ENCODE measurements at places on chromosomes 11 and 22.

DNA sequence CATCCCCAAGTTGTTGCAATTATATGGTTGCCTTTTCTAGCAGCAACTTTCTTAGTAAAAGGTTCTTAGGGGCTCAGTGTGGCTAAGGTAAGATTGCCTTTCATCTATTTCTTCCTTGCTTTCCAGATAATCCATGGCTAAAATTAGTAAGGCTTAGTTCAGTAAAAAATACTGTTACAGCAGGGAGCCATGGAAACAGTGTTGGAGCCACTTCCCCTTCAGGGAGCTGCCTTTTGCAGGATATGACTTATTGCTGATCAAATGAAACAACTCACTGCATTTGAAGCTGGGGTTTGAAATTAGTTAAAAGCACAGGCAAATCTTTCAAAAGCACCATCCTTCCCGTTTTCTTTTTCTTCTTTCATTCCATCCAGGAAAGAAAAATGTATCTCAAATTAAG is 184.3 kb downstream of the C11orf87 start:
- DNase-seq, result no peak

DNA sequence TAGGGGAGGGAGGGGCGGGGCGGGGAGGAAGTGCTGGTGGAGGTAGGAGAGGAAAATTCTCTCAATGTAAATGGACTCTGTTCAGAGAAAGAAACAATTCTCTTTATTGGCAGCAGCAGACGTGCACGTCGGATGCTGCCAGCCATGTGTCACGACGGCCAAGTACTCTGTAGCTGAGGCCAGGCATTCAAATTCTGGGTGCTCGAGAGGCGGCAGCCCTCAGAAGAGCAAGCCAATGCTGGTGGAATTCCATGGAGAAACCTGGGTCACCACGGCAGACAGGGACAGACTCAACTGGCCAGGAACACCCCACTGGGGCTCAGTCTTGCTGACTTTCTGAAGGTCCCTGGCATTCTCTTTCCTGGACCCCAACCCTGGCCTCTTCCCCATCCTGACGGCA is 90.8 kb downstream of the ABTB2 start:
- no peak for DNase-seq

DNA sequence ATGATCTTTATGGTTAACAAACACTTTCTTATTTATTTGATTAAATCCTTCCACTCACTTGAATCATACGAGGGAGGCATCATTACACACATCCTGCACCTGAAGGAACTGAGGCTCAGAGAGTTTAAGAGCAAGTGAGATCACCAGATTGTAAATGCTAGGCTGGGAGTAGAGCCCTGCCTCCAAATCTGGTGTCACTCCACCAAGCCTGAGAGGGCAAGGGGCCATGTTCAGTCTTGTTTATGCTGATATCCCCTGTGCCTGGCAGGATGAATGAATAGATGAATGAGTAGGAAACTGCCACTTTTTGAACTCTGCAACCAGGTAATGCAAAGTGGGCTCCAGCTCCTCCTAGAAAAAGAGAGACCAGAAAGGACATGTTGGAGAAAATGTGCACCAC is 59.1 kb downstream of the RASSF10 start:
- no peak for DNase-seq

DNA sequence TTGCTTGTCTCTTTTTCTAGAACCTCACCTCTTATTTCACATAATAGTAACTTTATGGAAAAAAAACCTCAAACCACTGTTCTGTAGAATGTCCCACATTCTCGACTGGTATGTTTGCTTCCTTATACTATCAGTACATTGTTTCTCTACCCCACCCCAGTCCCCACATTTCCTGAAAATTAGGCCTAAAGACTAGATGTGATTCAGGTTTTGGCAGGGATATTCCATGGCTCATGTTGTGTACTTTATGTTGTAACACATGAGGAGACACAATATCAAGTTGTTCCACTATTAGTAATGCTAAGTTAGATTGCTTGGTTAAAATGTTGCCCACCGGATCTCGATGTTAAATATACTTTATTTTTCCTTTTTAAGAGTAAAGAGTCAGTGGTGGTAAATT is 34.7 kb downstream of the DDIAS start:
- DNase-seq, result no peak

- DNase-seq, result no peak
Measured at GRCh38 chr11:88544656-88545280, 207.2 kb upstream of the CTSC start.

DNA sequence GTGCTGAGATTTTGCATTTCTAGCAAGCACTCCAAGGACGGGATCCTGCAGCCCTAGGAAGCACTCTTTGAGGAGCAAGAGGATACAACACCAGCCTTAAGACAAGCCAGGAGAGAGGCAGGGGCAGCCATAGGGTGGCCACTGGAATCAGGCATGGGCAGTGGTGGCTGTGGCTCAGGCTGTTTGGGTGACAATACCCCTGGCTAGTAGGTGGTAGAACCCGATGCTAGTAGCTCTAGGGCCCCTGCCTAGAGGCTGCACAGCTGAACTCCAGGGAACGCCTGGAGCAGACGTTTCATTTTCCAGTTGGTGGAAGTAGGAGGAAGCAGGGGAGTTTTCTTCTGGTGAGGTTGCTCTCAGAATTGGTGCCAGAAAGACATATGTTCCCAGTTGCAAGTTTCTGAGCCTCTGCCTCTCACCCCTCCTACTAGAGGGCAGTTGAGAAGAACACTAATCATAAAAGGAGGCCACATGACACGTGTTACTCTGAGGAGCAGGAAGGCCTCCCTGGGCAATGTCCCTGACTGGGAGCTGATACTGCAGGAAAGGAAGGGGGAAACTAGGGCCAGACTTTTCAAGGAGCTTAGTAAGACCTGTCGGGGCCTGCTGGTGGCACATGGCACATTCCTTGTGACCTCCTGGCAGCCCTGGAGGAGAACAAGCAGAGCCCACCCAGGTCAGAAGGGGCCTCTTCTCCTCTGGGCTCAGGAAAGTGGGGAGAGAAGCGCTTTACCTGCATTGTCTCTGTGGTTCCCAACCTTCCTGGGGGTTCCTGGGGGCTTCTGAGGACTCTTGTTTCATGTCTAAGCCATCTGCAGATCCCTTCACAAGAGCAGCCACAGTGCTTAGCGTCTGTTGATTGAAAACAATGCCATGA is 56.6 kb upstream of the DRD2 start:
- peak; percentile 13 for DNase-seq

DNA sequence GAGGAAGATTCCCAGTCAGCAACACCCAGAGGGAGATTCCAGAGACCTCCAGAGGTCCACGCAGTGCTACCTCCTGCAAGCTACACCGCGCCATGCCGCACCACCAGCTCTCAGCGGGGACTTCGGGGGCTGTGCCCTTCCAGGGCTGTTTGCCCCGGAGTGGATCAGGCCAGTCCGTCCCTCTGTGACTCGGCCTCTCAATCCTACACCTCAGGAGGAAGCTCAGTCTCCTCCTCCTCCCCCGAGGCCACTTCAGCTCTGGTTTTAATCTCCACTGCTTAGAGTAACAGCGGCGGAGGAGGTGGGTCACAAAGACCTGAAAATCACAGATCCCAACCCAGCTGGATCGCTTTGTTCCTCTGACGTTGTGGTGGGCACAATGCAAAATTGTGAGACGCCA is 68.6 kb downstream of the PHF21B start:
- DNase-seq, result no peak

- DNase-seq, result peak; percentile 49
Measured at GRCh38 chr11:85821636-85822035, 10.7 kb upstream of the SYTL2 start.

GRCh38 chr11:103887001-103887658 is 149.3 kb upstream of the DDI1 start:
- DNase-seq, result no peak

DNA sequence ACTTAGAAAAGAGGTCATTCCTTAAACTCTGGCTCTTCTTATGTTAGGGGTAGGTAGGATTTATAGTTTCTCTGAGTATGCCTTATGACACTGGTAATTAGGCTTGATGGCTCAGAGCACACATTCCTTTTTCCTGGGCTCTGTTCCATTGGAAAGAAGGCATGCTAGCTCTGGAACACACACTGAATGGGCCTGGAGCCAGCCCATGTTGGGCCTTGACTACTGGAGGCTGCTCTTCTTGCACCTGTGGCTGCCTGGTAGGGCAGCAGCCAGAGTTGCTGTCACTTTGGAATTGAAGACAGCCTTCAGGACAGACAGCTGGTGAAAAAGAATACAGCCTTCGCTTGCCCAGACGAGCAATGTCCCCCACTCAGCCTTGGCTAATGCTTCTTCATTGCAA is 18.2 kb downstream of the MCAM start:
- no peak for DNase-seq

- no peak for DNase-seq
Measured at GRCh38 chr22:30435674-30436126, 10.1 kb downstream of the MTFP1 start.

- no peak for DNase-seq
Measured at GRCh38 chr11:65743681-65744025, 23.1 kb upstream of the RNASEH2C start.

DNA sequence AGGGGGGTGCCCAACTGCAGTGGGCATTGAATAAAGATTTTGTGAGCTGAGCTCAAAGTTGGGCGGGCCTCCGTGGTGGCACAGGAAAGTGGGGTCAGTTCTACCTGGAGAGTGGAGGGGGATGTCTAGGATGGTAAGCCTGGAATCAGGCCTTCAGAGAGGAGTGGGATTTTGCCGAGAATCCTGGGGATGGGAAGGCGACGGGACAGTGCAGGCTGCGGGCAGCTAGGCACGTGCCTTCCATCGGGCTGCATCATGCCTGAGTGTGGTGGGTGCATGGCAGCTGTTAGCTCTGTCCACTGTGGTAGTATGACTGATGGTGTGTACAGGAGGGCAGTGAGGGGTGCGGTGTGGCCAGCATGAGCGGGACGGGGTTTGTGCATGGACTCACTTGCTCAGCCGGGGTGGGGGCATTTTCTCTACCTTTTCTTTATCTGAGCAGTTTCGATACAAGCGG is 3.6 kb downstream of the SHANK3 start:
- no peak for DNase-seq

- no peak for DNase-seq
Measured at GRCh38 chr22:44816141-44816540, 63.8 kb downstream of the ARHGAP8 start.

DNA sequence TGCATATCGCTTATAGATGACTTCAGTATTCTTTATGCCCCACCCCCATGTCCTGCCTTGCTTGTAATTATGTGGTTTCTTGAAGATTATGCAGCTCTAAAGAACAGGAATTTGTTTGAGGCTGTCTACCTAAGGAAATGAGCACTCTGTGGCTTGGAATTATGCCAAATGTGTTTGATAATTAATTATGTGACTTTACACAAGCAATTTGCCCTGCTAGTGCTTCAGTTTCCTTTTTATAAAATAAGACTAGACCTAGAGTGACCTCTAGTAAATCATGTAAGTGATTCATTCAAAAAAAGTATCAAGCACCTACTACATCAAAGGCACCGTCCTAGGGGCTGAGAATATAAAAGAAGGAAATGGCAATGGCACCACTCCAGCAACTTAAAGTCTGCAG is 491.5 kb upstream of the KIRREL3 start:
- no peak for DNase-seq

- DNase-seq, result peak; percentile 74
Measured at GRCh38 chr11:12029738-12030363, 21.4 kb upstream of the DKK3 start.

- no peak for DNase-seq
Measured at GRCh38 chr11:69005183-69005630, 7.8 kb downstream of the MRGPRF start.

DNA sequence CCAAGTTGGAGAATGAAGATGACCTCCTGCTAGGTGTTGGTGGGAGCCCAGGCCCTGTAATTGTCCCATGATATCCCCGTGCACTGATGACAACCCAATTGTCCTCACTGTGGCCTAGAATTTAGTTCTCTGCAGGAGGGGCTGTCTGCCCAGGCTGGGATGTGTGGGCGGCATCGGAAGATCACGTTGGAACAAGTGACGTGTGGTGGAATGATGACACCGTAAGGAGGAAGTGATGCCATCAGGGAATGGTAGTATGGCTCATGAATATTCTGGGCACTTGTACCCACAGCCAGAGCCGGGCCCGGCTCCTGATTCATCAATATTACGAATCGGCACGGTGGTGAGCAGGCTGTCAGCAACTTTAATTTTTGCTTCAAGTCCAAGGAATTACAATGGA is 111.6 kb downstream of the MIAT start:
- DNase-seq, result no peak

GRCh38 chr11:122750049-122750448 is 88.3 kb upstream of the CRTAM start:
- no peak for DNase-seq

DNA sequence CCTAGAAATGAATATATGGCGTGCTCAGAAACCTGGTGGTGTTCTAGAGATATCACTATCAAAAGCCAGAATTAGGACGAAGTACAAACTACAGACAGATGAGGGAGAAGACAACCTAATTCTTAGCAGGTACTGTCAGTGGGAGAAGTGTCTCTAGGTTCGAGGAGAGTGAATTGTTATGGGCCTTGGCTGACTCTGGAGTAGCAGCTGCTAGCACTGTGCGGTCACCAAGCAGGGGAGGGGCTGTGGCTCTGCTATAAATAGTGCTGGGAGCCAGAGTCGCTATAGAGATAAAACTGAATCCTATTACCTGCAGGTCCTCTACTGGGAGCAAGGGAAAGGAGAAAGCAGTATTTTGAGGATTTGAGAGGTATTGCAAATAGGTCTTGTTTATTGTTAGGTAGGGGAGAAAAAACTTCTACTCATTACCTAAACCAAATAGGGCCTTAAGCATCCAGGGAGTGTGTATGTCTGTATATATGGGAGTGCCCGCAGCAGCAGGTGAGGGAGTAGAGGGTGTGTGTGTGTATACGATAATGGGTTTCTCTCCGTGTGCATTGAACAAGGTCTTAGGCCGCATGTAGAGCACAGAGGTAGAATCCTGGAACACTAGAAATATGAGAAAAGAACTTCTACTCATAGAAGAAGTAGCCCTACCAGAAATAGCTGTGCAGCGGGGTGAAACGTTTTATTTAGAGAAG is 2.2 kb downstream of the MADD start:
- no peak for DNase-seq

- peak; percentile 99 for DNase-seq
Measured at GRCh38 chr11:65860278-65861164, at the start of gene MUS81. Gene MUS81 (plus strand): TSS chr11:65860433. CDS start chr11:65860754, 321 bp downstream.

DNA sequence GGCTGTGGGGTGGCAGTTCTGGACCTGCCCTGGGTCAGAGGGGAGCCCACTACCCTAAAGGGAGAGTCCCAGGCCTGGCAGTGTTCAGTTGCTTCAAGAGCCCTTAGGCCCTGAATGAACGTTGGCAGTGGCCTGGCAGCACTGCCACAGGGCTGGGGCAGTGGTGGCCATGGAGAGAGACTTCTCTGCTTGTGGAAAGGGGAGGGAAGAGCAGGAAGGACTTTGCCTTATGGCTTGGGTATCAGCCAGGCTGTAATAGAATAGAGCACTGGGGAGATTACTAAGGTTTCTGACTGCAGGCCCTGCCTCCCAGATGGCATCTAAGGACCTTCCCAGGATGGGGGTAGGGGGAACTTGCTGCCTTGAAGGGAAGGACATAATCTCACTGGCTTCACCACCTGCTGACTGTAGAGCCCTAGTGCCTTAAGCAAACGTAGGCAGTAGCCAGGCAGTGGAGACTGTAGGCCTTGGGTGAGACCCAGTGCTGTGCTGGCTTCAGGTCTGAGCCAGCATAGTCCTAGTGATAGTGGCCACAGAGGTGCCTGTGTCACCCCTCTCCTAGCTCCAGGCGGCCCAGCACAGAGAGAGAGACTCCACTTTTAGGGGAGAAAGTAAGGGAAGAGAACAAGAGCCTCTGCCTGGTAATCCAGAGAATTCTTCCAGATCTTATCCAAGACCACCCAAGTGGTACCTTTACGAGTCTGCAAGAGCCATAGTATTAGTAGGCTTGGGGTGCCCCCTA is 27.6 kb downstream of the PLA2G6 start:
- DNase-seq, result no peak

GRCh38 chr11:326592-326841 is 5.9 kb upstream of the IFITM3 start:
- no peak for DNase-seq
